ENCODE measurements at places on chromosomes 12 and 14.

DNA sequence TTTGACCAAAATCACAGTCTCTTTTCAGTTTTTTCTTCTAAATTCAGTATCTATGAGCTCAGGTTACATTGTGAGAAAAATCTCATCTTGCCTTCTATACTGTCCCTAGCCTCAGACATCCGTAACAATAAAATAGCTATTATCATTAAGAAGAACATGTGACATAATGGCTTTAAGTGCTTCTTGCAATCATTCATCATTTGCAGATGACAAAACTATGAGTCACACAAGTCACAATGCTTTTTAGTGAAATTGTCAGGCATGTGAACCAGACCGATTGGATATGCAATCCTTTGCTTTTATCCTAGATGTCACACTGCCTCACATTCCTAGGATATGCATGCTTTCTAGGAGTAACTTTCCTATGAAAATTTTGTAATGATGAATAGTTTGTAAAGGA lies 313.1 kb downstream of the SLC6A15 start:
- H3K4me3 ChIP-seq: no peak overlapping the region
- no peak overlapping the region for H3K27ac ChIP-seq
- H3K4me1 ChIP-seq: no peaks in the 10 kb centered on the region
- DNase-seq: no peak
- H3K36me3 ChIP-seq: no peaks in the 10 kb centered on the region

GRCh38 chr12:97082029-97082428 lies 175.0 kb downstream of the NEDD1 start:
- no peaks in the 10 kb centered on the region for H3K36me3 ChIP-seq
- H3K27me3 ChIP-seq: peaks cover 25% of the 10 kb centered on the region
- no peak overlapping the region for H3K27ac ChIP-seq

GRCh38 chr12:112900298-112901145 lies 6.2 kb upstream of the OAS1 start:
- H3K4me1 ChIP-seq: peaks cover 12% of the 10 kb centered on the region
- H3K27ac ChIP-seq: no peak overlapping the region
- no peaks in the 10 kb centered on the region for H3K36me3 ChIP-seq
- H3K4me3 ChIP-seq: no peak overlapping the region
- no peak for DNase-seq
- H3K27me3 ChIP-seq: peaks cover 23% of the 10 kb centered on the region

DNA sequence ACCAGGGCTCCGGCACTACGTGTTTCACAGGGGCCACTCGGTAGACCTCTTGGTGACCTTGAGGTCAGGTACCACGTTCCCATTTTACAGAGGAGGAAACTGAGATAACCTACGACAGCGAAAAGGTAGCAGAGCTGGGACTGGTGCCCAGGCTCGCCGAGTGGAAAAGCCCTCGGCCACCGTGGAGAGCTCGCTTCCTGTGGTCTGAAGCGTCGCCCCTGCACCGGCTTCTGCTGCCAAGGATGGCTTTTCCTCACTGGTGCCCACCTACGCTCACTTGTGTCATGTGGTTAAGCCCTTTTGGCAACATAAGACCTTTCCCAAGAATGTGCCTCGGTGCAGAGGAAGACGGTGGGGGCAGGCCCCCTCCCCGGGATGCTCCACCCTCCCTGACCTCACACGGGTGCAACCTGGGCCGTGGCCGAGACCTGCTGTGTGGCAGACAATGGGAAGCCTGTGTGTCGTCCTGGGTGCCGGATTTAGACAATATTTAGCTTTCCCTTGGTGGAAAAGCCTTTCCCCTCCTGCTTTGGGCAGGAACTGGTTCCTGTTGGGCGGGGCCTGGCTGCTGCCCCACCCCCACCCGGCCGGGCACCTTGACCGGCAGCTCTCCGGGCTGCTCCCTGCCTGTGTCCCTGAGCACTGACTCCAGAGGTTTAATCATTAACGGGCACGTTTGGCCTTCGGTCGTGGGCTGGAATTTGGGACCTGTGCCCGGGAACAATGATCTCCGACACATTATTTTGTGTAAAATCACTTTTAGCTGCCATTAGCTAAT lies 32.4 kb upstream of the PPP1R13B start:
- H3K4me3 ChIP-seq: peak overlapping the region; percentile 29
- H3K36me3 ChIP-seq: peaks cover 3% of the 10 kb centered on the region
- peaks cover 12% of the 10 kb centered on the region for H3K27me3 ChIP-seq
- H3K4me1 ChIP-seq: no peaks in the 10 kb centered on the region
- DNase-seq: no peak
- H3K27ac ChIP-seq: peak overlapping the region; percentile 25

- H3K4me3 ChIP-seq: peak within 1 kb of the TSS; percentile 94
- H3K27me3 ChIP-seq: no peaks in the 10 kb centered on the region
- peaks cover 36% of the 10 kb centered on the region for H3K4me1 ChIP-seq
- peak; percentile 48 for DNase-seq
- peak within 1 kb of the TSS; percentile 92 for H3K27ac ChIP-seq
Observed at GRCh38 chr14:32077081-32078022, at the start of gene ARHGAP5. TSS of gene ARHGAP5 (plus strand) at chr14:32077304. CDS start at chr14:32090670, 13,366 bp downstream.

GRCh38 chr12:118033902-118034301 lies 17.4 kb downstream of the RFC5 start:
- H3K4me3 ChIP-seq: no peak overlapping the region
- H3K36me3 ChIP-seq: peaks cover 49% of the 10 kb centered on the region
- no peaks in the 10 kb centered on the region for H3K27me3 ChIP-seq
- H3K27ac ChIP-seq: peak overlapping the region; percentile 19
- no peak for DNase-seq

DNA sequence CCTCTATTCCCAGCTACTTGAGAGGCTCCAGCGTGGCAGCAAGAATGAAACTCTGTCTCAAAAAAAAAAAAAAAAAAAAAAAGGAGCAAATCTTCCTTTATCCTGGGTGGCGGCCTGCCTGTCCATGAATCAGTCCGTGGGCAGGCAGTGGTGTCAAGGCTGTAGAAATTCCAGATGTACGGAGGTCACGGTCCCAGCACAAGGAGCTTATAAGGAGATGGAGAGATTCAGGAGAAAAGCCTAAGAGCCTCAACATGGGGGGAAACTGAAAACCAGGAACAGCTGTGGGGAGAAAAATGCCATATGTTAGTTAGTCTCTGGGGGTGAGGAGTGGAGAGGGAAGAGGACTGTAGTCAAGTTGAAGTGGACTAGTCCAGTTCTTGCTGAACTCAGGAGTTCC lies 130.5 kb upstream of the CRY1 start:
- no peak overlapping the region for H3K27ac ChIP-seq
- H3K27me3 ChIP-seq: peaks cover 42% of the 10 kb centered on the region
- H3K4me3 ChIP-seq: no peak overlapping the region

- no peaks in the 10 kb centered on the region for H3K27me3 ChIP-seq
- no peak overlapping the region for H3K4me3 ChIP-seq
- H3K36me3 ChIP-seq: peaks cover 4% of the 10 kb centered on the region
- no peak overlapping the region for H3K27ac ChIP-seq
- H3K4me1 ChIP-seq: no peaks in the 10 kb centered on the region
- DNase-seq: no peak
Observed at GRCh38 chr12:9405886-9406563, 197.8 kb upstream of the PZP start.

GRCh38 chr14:88168498-88169165 lies 154.4 kb downstream of the KCNK10 start:
- DNase-seq: peak; percentile 29
- H3K4me1 ChIP-seq: peaks cover 33% of the 10 kb centered on the region
- H3K27ac ChIP-seq: no peak overlapping the region
- H3K27me3 ChIP-seq: peaks cover 30% of the 10 kb centered on the region
- no peaks in the 10 kb centered on the region for H3K36me3 ChIP-seq

DNA sequence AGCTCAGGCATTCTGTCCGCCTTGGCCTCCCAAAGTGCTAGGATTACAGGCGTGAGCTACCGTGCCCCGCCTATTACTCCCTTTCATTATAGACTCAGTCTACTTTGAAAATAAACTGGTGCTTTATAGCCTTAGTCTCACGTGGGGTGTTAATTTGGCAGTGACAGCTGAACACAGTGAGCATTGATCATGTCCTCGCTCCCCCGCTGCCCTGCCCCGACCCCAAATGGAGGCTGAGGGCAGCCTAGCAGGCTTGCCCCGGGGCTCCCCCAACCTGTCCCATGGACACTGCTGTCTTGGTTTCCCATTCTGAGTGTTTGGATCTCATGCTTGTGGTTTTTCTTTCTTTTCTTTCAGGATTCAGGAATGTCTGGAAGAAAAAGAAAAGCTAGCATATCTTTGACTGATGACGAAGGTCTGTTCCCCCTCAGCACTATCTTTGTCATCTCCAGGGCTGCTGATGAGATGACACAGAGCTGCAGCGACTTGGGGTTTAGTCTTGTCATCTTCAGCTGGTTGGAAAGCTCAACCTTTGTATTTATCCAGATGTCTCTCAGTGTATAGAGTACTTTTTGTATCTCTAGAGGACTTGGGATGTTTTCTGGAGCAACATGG lies 42.2 kb downstream of the EP400 start:
- no peak for DNase-seq
- peaks cover 5% of the 10 kb centered on the region for H3K4me1 ChIP-seq
- no peak overlapping the region for H3K4me3 ChIP-seq
- H3K27ac ChIP-seq: no peak overlapping the region
- peaks cover 62% of the 10 kb centered on the region for H3K36me3 ChIP-seq

DNA sequence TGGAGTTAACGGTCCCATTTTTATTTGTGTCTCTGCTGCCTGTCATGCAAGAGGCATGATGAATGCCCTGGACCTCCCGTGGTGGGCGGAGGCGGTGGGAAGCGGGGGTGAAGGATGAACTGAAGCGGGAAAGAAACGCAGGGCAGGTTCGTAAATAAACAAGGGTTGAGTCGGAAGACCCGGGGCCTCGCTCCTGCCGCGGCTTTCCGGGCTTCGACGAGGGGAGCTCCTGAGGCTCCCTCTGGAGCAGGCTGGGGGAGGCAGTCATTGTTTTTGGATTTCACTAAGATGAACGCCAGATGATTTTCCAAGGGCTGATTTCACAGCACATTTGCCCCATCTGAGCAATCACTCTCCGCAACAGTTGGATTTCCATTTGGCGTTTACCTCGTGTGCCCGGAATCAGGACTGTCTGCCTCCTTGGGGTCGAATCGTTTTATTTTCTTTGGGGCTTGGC lies 130.2 kb downstream of the SLC38A6 start:
- no peaks in the 10 kb centered on the region for H3K36me3 ChIP-seq
- H3K4me3 ChIP-seq: no peak overlapping the region
- H3K27ac ChIP-seq: no peak overlapping the region
- no peaks in the 10 kb centered on the region for H3K4me1 ChIP-seq
- DNase-seq: no peak

DNA sequence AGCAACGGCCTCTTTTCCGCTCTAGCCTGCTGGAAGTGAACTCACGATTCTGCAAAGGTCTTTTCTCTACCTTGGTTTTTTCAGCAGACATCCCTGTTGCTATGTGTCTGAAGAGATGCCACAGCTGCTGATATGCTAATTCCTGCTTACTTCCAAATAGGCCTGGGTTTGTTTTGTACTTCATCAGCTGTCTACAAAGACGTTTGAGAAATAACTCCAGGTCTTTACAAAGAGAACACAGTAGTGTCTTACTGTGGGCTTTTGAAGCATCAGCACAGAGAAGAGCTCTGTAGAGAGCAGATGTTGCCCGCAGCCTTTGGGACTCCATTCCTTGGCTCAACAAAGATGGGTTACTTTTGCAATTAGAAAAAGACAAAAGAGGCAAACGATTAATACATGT lies 1366.5 kb downstream of the AACS start:
- no peaks in the 10 kb centered on the region for H3K4me1 ChIP-seq
- no peak overlapping the region for H3K27ac ChIP-seq
- no peak overlapping the region for H3K4me3 ChIP-seq
- H3K36me3 ChIP-seq: no peaks in the 10 kb centered on the region

DNA sequence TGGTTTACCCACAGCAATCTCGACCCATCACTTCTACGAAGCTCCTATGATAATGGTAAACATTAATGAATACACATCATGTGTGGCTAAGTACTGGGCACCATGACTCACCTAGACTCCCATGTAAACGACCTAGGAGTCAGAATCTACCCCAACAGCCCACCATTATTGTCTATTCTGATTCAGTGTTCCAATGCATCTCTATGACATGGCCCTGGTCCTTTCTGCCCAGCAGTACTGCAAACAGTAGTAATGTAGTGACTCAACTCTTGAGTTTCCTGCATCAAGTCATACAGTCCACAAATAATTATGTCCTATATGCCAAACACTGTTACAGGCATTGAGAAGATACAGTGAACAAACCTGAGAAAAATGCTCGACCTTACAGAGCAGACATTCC lies 14.6 kb downstream of the GTF2A1 start:
- H3K4me1 ChIP-seq: peaks cover 40% of the 10 kb centered on the region
- H3K4me3 ChIP-seq: no peak overlapping the region
- peak overlapping the region; percentile 56 for H3K27ac ChIP-seq
- no peaks in the 10 kb centered on the region for H3K27me3 ChIP-seq
- peaks cover 40% of the 10 kb centered on the region for H3K36me3 ChIP-seq
- DNase-seq: no peak

- peaks cover 36% of the 10 kb centered on the region for H3K27me3 ChIP-seq
- DNase-seq: no peak
- H3K36me3 ChIP-seq: no peaks in the 10 kb centered on the region
- H3K27ac ChIP-seq: no peak overlapping the region
- H3K4me3 ChIP-seq: no peak overlapping the region
- H3K4me1 ChIP-seq: no peaks in the 10 kb centered on the region
Observed at GRCh38 chr12:129901254-129901653, 2.6 kb downstream of the TMEM132D start.

DNA sequence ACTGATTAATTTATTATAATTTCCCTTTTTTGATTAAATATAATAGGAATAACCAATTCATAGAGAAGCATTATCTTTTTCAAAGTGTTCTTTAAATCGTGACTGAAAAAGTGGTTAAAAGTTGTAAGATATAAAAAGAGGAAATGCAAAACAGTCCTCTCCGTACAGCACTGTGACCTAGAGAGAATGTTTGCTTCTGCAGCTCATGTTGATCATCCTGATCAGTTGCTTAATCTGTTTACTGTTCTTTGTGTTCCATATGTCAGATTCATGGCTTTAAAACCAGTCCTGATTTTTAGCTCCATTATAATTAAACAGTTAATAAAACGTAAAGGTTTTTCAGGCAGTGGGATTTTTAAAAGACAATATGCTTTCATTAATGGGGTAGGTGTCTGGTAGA lies 4.7 kb downstream of the TTC8 start:
- no peak overlapping the region for H3K27ac ChIP-seq
- peaks cover 3% of the 10 kb centered on the region for H3K36me3 ChIP-seq
- peaks cover 5% of the 10 kb centered on the region for H3K4me1 ChIP-seq

Measured in central memory CD8-positive, alpha-beta T cell (primary cell).